NCI-H1048 (cell line): ENCODE measurements at places on chromosomes 16 and 17.

- no peak for DNase-seq
Observed at GRCh38 chr17:69734656-69735055, 320.2 kb downstream of the MAP2K6 start.

DNA sequence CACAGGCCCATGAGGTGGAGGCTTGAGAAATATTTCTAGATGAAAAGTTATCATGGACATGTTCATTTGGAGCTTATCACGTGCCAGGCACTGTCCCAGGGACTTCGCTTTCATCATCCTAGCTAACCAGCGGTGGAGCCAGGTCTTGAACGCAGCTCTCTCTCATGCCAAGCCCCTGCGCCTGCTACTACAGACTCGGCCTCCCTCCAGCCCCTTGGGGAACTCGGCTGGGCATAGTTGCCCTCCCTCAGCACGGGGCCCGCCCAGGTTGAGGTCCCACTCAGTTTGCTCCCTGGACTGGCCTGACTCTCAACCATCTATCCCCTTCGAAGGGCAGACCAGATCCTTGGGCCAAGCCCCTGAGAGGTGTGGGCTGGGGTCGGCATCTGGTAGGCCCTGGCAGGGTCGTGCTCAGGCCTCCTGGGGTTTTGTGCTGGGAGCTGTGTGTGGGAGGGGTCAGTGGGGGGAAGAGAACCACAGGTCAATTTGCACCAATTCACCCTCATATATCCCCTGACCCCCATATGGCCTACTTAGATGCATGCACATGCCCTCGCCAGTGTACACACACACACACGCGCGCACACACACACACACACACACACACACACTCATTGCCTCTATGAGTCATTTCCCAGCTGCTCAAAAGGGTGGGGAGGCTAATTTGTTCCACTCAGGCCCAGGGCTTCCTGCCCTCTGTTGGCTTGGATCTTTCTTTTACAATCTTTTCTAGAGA lies 12.1 kb upstream of the SCN4A start:
- DNase-seq, result no peak

DNA sequence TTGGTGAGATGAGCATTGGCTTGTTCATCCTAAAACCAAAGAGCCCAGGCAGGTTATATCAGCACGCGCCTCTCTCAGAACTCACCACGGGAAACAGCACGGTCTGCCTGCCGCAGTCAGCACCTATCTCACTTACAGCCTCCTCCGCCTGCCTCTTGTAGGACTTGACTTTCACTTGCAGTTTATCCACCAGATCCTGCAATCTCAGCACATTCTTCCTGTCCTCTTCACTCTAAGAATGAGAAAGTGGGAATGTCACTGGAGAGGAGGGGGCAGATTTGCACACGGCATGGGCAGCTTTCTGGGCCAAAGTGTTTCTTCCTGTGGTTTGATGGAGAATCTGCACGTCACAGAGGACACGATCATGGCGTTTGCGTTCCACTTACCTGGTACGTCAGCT lies 27.4 kb downstream of the MYH3 start:
- DNase-seq, result no peak

GRCh38 chr16:78599271-78599670 lies 499.8 kb downstream of the WWOX start:
- no peak for DNase-seq

GRCh38 chr16:12601290-12601900 lies 202.3 kb downstream of the CPPED1 start:
- no peak for DNase-seq

- no peak for DNase-seq
Observed at GRCh38 chr16:83136419-83136818, 509.6 kb downstream of the CDH13 start.

GRCh38 chr16:50096791-50097190 lies 31.0 kb downstream of the HEATR3 start:
- DNase-seq, result no peak

DNA sequence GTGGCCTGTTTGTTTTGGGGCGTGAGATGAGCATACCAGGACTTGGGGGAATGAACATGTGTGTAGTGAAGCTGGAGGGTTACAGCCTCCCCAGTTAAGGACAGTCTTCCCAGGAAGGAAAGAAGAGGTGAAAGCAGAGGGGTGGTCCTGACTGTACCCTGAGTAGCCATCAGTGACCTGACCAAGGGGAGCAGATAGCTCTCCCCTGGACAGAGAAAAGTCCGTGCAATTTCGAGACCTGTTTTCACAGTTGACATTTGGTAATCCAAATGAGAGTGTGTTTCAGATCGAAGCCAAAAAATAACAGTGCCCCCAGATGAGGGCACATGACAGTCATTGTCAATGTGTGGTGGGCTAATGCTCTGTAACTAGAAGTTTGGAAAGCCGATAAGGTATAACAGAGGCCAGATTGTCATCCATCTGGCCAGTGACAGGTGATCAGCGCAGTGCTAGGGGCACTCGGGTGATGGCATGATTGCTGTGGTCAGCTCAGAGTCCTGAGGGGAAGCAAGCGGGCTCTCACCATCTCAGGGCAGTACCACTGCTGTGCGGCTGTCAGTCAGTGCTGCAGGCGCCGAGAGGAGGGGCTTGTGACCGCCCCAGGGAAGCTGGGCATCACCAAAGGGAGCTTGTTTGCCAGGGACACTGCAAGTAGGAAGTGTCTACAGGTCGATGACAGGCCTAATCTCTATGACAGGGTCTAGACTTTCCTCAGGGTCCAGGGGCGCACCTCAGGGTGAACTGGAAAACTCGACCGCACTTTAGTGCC lies 1.1 kb upstream of the NME2 start:
- DNase-seq, result no peak
